Activated CD8-positive, alpha-beta memory T cell treated with anti-CD3 and anti-CD28 coated beads, Interleukin-2, amount 10 ng/mL, durations not matched to agents 7 days and 5 days (primary cell): ENCODE measurements at places on chromosomes 7 and 10.

- no peak for DNase-seq
Observed at GRCh38 chr10:110273474-110273873, 31.2 kb downstream of the SMNDC1 start.

DNA sequence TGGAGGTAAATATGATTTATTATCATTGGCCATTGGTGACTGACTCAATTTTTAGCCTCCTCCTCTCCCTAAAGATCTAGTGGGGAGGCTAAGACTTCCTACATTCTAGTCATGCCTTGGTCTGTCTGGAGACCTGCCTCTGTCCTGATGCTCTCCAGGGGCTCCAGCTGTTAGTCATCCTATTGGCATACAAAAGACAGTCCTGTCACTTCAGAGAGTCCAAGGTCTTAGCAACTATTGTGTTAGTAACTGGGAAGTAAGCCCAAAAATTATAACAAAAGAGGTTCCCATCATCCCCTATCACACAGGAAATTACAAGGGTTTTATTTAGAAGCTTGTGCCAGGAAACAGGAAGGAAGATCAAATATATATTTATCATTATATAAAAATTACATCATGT is 400.6 kb upstream of the VSTM2A start:
- no peak for DNase-seq

DNA sequence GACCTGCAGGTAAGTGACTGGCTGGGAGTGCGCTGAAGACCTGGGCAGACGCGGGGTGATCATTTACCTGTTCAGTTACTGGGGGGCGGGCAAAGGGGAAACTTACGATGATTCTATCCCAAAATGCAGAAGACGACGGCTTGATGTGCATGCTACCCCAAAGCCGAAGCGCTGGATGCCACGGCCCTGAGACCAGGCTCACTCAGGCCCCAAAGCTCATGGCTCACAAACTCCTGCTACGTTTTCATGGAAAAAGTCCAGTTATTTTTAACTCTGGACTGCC is 200.6 kb downstream of the DIP2C start:
- DNase-seq = no peak

- no peak for DNase-seq
Observed at GRCh38 chr10:117352724-117353123, 22.5 kb downstream of the PDZD8 start.

DNA sequence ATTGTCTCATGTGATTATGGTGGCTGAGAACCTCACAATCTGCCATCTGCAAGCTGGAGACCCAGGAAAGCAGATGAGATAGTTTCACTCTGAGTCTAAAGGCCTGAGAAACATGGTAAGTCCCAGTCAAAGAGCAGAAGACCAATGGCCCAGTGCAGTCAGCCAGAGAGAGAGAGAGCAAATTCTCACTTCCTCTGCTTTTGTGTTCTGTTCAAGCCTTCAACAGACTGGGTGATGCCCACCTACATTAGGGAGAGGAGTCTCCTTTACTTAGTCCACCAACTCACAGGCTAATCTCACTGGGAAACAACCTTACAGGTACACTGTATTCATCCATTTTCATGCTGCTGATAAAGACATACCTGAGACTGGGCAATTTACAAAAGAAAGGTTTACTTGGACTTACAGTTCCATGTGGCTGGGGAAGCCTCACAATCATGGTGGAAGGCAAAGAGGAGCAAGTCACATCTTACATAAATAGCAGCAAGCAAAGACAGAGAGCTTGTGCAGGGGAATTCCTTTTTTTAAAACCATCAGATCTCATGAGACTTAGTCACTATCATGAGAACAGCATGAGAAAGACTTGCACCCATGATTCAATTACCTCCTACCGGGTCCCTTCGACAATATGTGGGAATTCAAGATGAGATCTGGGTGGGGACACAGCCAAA is 4.7 kb upstream of the FRMPD2 start:
- DNase-seq = no peak

GRCh38 chr7:100369105-100369504 is 4.2 kb upstream of the PILRA start:
- no peak for DNase-seq

DNA sequence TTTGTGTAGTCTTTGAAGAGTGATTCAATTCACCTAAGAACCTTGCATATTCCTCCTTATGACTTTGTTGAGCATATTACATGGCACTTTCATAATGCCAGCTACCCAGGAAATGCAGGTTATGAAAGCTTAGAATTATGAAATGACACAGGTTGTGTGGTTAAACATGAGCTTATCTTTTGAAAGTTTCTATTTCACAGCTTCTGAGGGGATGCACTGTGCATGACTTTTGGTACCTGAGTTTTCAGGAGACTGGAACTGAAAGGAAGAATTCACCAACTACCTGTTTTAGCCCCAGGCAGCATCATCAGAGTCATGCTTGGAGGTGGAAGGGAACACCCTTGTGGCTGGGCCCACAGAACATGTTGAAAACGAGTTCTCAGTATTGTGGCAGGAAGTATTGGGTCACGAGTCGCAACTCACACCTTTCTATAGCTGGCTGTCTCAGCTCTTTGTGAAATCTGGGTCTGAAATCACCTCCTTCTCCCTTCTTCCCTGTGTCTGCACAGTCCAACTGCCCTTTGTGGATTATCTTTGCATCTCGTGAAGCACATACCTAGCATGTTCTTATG is 228.2 kb downstream of the PTEN start:
- peak; percentile 91 for DNase-seq

DNA sequence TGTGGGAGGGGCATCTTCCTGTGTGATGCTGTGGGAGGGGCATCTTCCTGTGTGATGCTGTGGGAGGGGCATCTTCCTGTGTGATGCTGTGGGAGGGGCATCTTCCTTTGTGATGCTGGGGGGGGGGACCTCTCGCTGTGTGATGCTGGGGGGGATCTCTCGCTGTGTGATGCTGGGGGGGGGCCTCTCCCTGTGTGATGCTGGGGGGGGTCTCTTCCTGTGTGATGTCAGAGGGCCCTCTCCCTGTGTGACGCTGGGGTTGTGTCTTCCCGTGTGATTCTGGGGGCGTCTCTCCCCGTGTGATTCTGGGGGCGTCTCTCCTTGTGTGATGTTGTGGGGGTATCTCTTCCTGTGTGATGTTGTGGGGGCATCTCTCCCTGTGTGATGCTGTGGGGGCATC is 27.9 kb upstream of the DPYSL4 start:
- DNase-seq = no peak

DNA sequence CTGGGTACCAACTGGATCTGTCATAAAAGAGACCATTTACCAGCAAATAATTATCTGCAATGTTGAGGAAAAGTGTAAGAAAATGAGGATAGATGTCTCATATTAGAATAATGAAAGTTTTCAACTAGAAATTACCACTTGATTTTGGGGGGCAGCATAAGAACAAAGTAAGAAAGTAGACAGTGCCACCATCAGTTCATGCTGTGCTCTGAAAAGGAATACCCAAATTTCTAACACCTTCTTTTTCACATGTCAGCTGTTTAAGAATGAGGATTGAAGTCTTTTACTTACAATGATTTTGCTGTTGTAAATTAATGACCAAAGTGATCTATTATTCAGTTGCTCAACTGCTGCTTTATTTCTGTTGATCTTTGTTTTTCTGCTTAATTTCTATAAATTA is 578.3 kb downstream of the ETV1 start:
- DNase-seq = no peak

DNA sequence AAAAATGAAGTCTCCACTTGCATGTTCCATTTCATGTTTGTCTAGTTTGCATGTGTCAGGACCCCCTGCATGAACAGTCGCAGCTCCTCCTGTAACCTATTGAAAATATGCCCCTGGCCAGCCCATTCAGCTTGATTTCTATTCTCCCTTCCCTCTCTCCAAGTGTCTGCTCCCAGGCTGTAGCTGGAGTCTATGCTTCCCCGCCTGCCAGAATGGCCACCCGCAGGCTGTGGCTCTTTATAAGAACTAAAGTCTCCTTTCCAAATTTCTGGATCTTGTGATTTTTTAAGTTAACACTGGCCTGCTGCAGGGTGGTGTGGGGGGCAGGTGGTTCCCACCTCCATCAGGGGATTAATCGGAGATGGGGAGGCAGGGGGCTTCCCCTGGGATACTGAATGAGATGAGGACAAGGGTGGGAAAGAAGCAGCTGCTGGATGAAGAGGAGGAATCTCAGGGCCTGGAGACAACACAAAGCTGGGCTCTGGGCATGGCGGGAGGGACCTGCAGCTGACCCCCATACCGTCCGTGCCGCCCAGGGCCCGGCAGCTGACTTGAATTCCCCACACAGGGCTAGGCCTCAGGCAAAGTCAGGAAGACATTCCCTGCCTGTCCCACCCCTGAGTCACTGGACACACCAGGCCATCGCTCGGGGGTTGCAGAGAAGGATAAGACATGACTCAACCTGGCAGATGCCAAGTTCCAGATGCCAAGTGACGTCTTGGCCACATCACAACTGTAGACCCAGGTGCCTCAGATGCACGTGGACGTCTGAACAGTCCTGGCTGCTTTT is 399.5 kb upstream of the FOXK1 start:
- DNase-seq = no peak

- DNase-seq = no peak
Observed at GRCh38 chr7:100693312-100694097, 545 bp downstream of the GIGYF1 start.

- DNase-seq = no peak
Observed at GRCh38 chr10:109969760-109970346, 37.9 kb upstream of the ADD3 start.

GRCh38 chr10:63466144-63466935 is 563 bp upstream of the JMJD1C start:
- peak; percentile 48 for DNase-seq

DNA sequence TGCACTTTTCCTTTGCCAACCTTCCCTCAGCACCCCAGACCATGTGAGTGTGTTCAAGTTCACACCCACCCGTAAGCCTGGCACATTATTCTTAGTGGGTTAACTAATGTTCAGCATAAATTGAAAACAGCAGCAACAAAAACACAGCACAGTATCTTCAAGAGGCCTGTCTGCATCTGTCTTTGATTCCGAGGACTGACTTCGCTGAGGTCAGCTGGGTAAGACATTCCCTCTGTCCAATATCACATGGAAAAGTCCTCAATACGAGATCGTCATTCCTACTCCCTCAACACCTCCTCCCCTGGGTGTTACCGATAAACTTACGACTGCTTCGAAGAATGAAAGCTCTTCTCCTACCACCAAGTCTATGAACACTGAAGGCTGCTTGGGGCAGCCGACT is 218.8 kb downstream of the SFMBT2 start:
- no peak for DNase-seq

DNA sequence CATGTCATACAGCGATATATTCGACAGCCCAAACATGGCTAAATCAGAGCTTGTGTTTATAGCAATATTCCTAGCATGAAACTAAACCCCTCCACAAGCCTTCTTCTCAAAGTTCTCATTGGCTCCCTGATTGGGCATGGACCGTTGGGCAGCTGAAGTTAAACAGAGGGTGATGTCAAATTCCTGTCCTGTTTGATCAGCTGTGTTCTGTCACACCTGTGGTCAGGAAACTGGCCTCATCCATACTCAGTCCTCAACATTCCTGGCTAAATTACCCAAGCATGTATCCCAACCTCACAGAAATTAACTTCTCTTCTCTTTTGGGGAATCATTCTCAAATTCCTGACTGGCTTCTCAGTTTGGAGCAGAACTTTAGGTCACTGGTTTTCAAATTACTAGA is 107.9 kb downstream of the ODAD2 start:
- DNase-seq = no peak
